ENCODE measurements at places on chromosomes 2 and 18.

GRCh38 chr2:144464730-144465129 is 55.2 kb downstream of the ZEB2 start:
- no peak for DNase-seq

DNA sequence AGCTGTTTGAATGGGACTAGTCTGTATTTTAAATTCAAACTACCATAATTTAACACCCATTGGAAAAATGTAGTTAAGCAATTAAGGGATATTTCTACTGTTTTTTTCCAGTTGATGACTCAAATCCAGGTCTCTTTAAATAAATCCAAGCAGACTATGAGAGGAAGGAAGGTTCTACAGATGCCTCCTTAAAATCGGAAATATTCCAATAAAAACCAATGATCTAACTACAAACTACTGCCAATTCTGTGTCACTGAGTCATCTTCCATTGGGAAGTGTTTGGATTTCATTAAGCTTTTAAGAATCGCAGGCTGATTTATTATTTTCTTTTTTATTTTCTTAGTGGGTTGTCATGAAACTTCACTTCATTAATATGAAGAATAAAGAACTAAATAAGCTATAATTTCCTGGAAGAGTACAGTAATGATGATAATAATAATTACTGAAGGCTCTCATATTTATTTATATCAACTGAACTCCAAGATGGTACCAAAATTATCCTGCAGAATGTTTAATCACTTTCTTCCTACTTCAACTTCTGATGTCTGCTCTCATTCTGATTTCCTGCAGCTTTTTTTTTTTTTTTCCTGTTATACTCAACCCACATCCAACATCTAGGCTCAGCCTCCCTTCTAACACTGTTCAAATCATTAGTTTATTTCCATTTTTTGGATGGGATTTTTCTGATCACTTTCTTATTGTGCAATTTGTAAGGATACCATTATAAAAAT is 166.3 kb upstream of the FN1 start:
- peak; percentile 92 for DNase-seq

- DNase-seq: no peak
Observed at GRCh38 chr2:172108587-172108930, 5.9 kb upstream of the DLX2 start.

- DNase-seq: no peak
Observed at GRCh38 chr2:237724811-237725478, 73.6 kb upstream of the RBM44 start.

GRCh38 chr2:1708476-1709334 is 35.6 kb downstream of the PXDN start:
- DNase-seq: peak; percentile 30

DNA sequence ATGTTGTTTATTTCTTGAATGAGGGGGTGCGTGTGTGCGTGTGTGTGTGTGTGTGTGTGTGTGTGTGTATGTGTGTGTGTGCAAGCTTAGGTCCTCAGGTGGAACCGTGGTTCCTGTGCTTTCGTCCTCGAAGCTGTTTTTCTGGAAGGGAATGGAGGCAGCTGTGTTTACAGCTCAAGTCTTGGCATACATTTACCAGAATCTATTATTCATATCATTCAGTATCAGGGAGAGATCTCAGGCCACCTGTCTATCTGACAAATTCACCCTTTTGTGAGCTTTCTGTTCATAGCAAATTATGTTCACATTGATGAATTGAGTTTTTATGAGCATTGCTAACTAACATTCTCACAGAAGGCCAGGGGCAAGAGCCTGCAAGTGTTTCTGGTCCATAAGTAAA is 550.4 kb downstream of the ARHGAP15 start:
- no peak for DNase-seq

GRCh38 chr2:138373993-138374408 is 127.6 kb upstream of the SPOPL start:
- peak; percentile 39 for DNase-seq

- no peak for DNase-seq
Observed at GRCh38 chr2:98903767-98904485, 32.1 kb downstream of the CRACDL start.

DNA sequence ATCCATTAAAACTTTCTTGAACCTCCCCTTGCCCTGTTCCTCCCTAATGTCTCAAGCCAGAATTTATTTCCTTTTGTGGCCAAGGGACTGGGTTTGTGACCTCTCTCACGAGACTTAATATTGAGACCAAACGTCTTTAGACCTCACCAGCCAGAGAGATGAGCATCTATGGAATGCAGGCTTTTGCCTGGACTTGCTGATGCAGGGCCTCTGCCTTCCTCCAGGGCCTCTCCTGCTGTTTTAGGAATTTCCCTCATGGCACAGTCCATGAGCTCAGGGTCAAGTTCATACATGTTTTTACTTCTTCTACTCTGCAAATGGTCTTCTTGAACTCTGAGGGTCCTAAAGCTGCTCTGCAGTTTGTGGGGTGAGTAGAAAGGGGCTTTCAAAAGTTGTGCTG is 22.3 kb downstream of the IL1B start:
- peak; percentile 89 for DNase-seq

GRCh38 chr2:233814056-233814835 is 36.1 kb downstream of the MROH2A start:
- no peak for DNase-seq

GRCh38 chr2:111617299-111618225 is 266.4 kb downstream of the ANAPC1 start:
- DNase-seq: peak; percentile 62

GRCh38 chr2:1781291-1782080 is 37.2 kb upstream of the PXDN start:
- peak; percentile 55 for DNase-seq

DNA sequence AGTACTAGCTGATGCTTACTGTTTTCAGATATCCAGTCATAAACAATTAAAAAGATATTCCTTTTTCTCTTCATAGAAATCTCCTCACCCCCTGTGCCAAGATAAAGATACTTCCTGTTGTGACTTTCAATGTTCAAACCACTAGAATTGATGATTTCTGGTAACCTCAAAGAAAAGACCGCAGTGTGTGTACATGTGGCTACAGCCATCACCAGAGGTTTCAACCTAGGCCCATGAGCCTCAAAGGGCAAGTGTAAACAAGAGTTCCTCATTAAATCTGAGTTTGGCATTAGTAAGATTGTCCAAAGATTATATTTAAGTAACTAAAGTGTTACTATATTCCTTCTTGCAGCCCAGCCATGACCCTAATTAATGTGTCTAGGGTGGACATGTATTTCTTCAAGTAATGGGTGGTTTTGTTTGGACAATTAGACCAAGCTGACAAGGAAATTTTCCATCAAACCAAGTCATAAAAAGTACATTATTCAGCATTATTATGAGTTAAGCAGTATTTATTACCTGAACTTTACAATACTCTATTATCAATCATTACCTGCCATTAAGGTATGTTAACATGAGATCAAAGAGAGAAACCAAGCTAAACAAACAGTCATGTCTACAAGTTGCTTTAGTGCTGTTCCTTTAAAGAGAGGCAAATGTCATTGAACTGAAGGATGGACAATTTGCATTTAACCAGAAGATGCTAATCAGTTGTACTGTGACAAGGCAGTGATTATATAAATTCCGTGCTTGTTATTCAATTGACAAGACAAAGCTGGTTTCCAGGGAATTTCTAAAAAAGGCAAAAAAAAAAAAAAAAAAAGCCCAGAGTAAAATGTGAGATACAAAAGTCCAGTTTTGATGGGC is 382.7 kb downstream of the LNPK start:
- no peak for DNase-seq

GRCh38 chr18:79275992-79276391 is 119.7 kb upstream of the NFATC1 start:
- DNase-seq: peak; percentile 34

- no peak for DNase-seq
Observed at GRCh38 chr2:242085941-242086621, 216.6 kb downstream of the RTP5 start.

- DNase-seq: no peak
Observed at GRCh38 chr18:46587600-46587999, 69.4 kb downstream of the LOXHD1 start.
